ENCODE measurements at places on chromosomes 16 and 17.

GRCh38 chr17:55813944-55814343 is 63.1 kb downstream of the PCTP start:
- DNase-seq, result no peak

DNA sequence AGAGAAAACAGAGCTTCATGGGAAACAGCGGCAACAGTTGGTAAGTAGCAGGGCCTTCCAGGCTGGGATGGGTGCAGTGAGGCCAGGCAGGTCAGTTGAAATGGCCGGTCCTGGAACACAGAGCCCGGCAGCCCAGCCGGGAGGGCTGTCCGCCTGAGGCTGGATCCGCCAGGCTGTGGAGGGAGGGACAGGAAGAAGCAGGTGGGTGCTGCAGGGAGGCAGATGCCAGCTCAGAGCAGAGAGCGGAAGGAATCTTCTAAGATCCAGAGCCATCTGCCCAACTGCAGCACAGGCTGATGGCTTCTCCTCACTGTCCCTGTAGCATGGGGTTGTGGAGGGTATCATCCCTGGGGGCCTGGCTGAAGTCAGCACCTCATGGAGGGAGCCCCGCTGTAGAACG is 599 bp downstream of the RNF112 start:
- DNase-seq, result peak; percentile 90

DNA sequence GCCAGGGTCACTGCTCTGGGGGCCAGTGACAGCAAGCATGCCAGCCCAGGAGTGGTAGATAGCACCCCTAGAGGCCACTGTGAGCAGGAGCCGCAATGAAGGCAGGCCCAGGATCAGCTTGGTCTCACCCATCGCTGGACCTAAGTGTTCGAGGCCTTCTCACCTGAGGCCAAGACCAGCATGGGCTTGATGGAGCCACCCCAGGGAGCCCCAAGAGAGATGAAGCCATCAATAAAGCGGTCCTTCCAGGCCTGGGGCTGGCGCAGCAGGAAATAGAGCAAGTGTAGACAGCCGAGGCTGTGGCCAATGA is 1.8 kb downstream of the LCAT start:
- peak; percentile 69 for DNase-seq

DNA sequence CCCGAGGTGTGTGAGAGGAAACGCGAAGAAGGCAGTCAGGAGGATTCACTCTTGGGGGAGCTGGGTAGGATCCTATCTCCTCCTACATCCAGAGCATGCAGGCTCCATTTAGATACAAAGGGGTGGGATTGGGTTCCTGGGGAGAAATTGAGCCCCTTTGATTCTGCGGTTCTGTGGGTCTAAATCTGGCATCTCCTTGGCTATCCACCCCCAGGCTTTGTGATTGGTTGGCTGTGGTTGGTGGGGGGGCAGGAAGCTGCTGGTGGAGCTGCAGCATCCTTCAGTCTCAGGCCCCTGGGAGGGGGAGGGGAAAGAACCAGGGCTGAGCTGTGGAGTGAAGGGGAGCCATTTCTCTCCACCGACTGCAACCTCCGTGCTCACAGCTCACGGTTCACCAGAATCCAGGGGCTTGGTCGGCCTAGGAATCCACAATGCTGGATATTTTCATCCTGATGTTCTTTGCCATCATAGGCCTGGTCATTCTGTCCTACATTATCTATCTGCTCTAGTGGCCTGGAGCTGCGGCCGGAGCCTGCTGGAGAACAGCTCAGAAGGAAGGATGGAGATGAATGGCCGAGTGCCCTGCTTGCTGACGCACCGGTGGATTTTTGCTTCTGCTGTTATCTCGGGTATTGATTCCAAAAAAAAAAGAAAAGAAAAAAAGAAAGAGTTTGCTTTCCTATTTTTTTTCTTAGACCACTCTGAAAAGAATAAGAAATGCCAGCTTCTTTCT is at the start of gene LASP1NB:
Gene LASP1NB, plus strand, starts transcription at position 352 of the 733 bp plus-strand sequence.
- DNase-seq, result peak; percentile 53

DNA sequence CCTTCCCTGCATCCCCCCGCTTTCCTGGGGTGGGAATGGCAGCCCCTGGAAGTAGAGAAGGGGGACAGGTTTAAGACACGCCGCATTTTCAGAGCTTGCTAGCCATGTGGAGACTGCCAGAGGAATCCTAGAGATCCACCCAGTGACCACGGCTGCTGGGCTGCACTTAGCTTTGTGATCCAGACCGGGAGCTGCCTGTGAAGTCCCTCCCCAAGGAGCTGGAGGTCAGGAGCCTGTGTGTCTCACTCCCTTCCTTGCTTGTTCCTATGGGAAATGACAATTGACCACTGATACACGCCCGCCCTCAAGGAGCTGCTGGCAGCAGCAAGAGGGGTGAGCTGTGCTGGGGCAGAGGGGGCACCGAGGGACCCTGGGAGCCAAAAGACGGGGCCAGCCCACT is 73.7 kb downstream of the SREBF1 start:
- DNase-seq, result no peak

- no peak for DNase-seq
Observed at GRCh38 chr16:80803339-80804055, 901 bp downstream of the CDYL2 start.

DNA sequence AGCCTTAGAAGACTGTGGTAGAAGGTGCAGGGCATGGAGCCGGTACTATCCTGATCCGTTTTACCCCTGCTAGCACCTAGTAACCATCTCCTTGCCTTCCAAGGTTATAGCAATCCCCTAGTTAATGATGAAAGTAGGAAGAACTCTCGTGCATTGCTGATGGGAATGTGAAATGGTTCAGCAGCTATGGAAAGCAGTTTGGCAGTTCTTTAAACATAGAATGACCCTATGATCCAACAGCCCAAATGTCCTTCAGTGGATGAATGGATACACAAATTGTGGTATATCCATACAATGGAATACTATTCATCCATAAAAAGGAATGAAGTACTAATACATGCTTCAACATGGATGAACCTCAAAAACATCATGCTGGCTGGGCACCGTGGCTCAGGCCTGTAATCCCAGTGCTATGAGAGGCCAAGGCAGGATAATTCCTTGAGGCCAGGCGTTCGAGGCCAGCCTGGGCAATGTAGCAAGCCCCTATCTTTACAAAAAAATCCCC is 6.2 kb upstream of the SRCIN1 start:
- no peak for DNase-seq

GRCh38 chr17:79441356-79442160 is 169.3 kb downstream of the RBFOX3 start:
- no peak for DNase-seq

Data from NCI-H82 (cell line).